GM12878 (cell line): ENCODE measurements at places on chromosomes 4 and X. TPM values are rescaled to one million over a fixed set of nuclear protein-coding genes. Genes with fewer than 3 reads are reported as not detected.

Gene FBXL5
- polyA plus RNA-seq = 39.1 and 42.2 TPM in 2 replicates

Gene JCHAIN
- 505 and 532 TPM in 2 replicates for polyA plus RNA-seq

Gene PLAC1
- polyA plus RNA-seq = 0.23 and 0.42 TPM in 2 replicates

Gene ETDA
- polyA plus RNA-seq = not detected in 2 replicates

Gene RRH
- not detected in 2 replicates for polyA plus RNA-seq

Gene DOCK11
- polyA plus RNA-seq = 12.2 and 16.3 TPM in 2 replicates

Gene SAGE1
- not detected in 2 replicates for polyA plus RNA-seq

Gene BMP3
- polyA plus RNA-seq = 0.47 and 0.69 TPM in 2 replicates

GRCh38 chr4:15451181-15451865, 18.4 kb upstream of the CC2D2A start:
- DNase-seq = no peak

DNA sequence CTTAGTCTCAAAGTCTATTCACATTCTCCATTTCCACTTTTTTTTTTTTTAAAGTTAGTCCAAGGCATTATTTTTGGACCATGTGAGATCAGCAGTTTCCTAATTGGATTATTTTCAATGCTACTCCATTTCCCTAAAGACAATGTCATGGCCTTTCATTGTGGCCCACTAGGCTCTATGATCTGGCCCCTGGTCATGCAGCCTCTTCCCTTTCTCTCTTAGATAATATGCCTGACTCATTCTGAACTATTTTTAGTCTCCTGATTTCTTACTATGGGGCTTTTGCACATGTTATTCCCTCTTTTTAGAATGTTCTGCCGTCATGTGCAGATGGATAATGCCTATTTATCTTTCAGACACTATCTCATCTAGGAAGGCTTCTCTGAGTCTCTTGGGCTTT, 157.3 kb downstream of the TMA16 start:
- DNase-seq = no peak

- DNase-seq = no peak
Measured at GRCh38 chr4:186642998-186643397, 80.7 kb downstream of the FAT1 start.

GRCh38 chrX:141375011-141375760, 132.9 kb upstream of the SPANXC start:
- DNase-seq = no peak

GRCh38 chrX:129549124-129549523, 9.1 kb downstream of the OCRL start:
- DNase-seq = no peak

DNA sequence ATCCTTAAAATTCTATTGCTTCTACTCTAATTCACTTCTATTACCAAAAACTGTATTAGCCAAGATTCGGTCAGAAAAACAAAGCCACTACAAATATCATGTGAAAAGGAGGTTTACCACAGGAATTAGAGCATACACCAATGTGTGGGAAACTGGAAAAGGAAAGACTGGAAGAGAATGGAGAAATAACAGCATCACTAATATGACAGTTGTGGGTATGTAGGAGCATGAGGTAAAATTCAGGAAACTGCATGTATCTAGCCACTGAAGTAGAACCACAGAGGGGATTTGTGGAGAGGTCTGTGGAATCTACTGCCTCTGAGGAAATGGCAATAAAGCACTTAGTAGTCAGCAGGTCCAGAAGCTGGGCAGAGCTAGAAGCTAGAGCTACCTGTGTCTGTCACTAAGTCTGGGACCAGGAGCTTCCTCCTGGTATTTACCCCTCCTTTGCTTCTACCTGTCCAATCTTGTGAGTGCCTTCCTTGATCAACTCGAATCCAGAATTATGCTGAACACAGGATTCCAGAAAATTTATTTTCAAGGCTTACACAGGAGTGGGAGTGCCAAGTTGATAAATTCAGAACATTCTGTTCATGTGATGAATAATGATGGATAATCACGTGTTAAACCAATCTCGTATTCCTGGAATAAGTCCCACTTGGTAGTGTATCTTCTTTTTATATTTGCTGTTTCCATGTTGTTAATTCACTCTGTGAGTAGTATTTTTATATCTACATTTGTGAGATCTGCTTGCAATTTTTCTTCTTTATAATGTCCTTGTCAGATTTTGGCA, 52.6 kb downstream of the NAF1 start:
- DNase-seq = no peak

DNA sequence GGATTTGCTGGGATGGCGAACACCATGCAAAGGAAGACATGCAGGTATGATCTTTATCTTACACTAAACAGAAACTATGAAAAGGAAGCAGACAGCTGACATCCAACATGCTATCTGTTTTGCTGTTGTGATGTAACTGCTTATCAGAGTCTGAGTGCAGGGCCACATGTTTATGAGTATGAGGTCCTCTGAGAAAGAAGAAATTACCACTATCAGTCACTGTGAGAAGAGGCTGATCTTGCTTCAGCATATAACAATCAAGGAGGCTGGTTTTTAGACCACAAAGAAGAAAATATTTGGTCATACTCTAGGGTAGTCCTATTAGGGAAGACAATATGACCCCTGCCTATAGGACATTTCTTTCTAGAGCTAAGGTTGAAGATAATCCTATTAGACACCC, 18.5 kb downstream of the CLGN start:
- no peak for DNase-seq

- DNase-seq = no peak
Measured at GRCh38 chr4:21775703-21776102, 172.9 kb downstream of the KCNIP4 start.

DNA sequence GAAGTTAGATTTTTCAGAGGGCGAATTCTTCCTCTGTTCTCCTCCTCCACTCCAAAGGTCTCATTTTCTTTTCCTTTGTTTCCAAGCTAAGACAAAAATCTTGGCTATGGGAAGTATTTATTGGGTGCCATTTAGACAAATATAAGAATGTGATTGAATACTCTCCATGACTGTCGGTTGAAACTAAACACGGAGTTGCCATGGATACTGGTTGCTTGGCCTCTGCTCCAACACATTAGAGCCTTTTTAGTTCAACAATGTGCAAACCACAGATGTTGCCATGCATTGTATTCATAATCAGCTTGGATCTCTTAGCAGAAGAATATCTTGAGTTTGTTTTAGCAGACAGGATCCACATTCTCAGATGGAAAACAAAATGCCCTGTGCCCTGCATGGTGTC, 366.5 kb upstream of the LCORL start:
- no peak for DNase-seq

GRCh38 chrX:150050387-150050786, 112.1 kb upstream of the EOLA2 start:
- no peak for DNase-seq

DNA sequence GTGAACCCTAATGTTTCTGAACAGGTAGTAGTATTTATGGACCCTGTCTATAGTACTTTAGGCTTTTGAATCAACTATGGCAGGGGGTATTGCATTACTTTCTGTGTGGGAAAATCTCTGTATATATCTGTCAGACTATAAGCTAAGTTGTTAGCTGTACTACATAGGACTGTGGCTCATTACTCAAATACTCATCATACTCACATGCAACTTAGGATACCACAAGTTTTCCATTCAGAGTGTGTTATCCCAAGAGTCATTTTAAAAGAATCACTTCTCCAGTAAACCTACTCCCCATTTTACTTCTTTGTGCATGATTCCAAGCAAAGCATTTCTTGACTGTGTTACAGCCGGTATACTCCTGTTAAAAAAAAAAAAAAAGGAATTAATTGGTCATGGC, 95.6 kb downstream of the PHOX2B start:
- DNase-seq = no peak

GRCh38 chrX:19624739-19625138, 109.4 kb upstream of the MAP3K15 start:
- DNase-seq = no peak

GRCh38 chr4:46508216-46508615, 118.3 kb upstream of the GABRA2 start:
- DNase-seq = no peak

DNA sequence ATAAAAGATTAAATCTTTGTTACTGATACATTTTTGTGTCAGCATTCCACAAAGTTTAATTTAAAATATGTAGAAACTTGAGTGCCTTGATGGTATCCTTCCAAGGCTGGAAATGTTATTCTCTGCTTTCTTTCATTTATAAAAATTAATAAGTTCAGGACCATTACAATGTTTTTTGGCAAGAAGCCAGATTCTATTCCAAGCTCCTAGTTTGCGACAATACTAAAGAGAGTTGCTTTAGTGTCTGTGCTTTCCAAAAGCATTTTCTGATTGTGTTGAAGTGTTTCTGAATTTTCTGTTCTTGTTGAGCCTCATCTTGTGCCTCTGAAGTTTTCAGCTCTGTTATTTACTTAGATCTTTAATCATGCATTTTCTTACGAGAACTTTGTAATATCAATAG, 516.2 kb downstream of the KCTD8 start:
- DNase-seq = no peak

GRCh38 chr4:82569076-82569475, 7.3 kb upstream of the TMEM150C start:
- DNase-seq = no peak

GRCh38 chrX:12480956-12481355, 310.3 kb upstream of the PRPS2 start:
- DNase-seq = no peak

GRCh38 chrX:149629730-149630387, 1.7 kb downstream of the TMEM185A start:
- no peak for DNase-seq
